ENCODE measurements at places on chromosomes 7 and 10.

DNA sequence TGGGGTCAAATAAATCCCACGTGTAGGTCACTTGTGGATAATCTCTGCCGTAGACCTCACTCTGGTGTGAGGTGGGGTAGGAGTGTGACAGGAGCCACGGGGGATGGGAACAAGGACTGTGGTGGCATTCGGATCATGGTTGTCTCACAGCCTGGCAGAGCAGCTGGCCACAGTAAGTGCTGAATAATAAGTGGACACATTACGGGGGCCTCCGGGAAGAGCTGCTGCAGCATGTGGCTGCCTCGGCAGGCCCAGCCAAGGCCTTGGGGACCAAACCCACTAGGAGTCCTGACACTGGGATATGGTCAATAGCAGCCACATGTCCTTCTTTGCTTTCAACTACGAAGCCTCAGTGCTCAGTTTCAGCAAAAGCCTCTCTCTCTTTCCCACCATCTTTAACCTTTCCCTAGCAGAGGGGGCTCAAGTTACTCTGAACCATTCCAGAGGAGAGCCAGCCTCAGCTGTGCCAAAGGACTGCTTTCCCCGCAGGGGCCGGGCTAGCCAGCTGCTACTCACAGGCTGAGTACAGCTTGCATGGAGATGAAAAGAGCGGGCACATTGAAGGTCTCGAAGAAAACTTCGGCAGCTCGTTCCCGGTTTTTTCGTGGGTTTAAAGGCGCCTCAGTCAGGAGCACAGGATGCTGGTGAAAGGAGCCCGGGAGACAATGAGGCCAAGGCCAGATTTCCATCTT is 17.3 kb downstream of the ACTR1A start:
- DNase-seq, result no peak

GRCh38 chr10:71191551-71192076 is 20.8 kb upstream of the UNC5B start:
- DNase-seq, result no peak

DNA sequence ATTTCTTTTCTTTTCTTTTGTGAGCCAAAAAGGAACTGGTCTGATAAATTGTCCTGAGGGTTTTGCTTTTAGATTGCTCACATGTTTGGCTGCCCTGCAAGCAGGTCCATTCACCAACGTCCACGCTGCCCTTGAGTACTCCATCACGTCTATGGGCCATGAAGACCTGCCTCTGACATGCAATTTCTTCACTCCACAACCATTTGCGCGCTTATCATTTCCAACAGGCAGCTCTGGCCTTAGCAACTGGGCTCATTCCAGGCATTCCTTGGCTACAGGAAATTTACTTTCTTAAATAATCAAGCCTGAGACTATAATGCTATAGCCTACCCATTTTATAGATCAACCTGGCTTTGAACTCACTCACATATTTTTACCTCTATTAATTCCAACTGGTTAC is 408.3 kb upstream of the C7orf33 start:
- no peak for DNase-seq

DNA sequence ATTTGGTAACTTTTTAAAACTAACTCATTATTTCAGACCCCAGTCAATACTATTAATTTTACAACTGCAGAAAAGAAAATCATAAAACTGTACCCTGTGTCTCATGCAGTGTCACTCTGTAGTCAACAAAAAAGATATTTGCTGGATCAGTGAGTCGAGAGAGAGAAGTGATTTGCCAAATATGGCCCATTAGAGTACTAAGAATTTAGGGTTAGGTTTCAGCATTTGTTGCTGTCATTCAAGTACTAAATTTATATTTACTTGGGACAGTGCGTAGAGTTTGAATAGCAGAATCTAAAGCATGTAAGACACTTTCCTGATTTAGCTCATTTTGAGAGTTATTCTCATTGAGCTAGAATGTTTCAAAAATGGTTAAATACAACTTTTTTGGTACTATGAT is 38.9 kb downstream of the CACNA2D1 start:
- no peak for DNase-seq

DNA sequence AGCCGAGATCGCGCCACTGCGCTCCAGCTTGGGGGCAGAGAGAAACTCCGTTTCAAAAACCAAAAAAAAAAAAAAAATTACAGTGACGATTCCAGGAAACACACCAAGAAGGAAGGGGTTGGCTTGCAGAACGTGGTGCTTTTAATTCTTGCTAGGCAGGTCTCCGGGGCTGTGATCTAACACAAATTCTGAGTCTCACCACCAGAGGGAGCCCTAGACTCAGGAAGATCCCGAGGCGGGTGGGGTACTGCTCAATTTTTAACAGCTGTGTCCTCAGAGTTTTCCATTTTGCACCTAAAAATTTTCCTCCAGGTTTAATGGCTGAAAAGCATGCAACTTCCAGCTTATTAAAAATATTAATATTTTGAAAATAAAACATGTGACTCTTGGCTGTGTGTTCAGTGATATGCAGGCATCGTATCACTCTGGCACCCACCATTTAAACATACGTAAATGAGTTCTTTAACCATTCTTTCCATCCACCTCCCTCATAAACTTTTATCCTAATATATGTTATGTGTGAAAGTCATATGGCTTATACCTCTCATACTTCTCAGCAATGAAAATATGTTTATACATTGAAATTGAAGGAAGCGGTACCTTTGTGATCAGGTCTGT is 26.5 kb upstream of the NUB1 start:
- DNase-seq, result peak; percentile 84

- DNase-seq, result no peak
Measured at GRCh38 chr10:129059977-129060376, 407.1 kb upstream of the MGMT start.

- DNase-seq, result no peak
Measured at GRCh38 chr10:49080071-49080470, 35.3 kb downstream of the VSTM4 start.

- DNase-seq, result no peak
Measured at GRCh38 chr10:102418622-102419268, at the start of gene PSD. PSD (minus strand) TSS chr10:102418785; CDS start chr10:102417038, 1,747 bp downstream.

- DNase-seq, result no peak
Measured at GRCh38 chr7:18202315-18203045, 174.8 kb upstream of the PRPS1L1 start.

DNA sequence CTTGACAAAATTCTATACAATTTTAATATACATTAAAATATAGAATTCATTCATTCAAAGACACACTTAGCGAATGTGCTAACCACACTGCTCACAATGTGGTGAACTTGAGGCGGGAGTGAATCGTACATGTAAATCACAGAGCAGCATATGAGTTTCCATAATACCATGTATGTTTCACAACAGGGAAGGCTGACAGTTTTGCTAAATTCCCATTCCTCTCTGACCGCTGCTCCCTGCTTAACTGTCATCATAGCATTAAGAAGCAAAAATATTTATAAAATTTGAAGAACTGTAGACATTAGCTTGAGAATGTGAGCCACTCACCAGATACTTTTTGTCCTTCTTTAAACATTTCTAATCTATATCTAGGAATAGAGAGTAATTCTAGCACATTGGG is 763.3 kb downstream of the MAGI2 start:
- no peak for DNase-seq

- DNase-seq, result no peak
Measured at GRCh38 chr7:36811807-36812206, 87.5 kb upstream of the AOAH start.

GRCh38 chr7:116652793-116653192 is 19.2 kb upstream of the MET start:
- DNase-seq, result no peak

DNA sequence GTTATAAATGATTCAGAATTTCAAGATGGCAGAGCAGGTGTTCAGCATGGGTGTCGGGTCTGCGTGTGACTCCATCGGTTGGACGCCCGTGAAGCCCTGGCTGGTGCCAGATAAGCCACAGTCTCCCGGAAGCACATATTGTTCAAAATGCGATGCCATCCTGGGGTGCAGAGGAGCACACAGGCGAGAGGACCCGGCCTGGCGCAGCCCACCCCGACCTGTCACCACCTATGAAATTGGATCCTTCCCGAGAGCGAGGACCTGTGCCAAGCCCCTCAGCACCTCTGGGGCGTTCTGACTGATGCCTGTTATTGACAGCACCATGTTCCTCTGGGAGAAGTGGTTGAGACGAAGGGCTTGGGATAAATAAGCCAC is 110.1 kb downstream of the ACTR3B start:
- DNase-seq, result no peak

DNA sequence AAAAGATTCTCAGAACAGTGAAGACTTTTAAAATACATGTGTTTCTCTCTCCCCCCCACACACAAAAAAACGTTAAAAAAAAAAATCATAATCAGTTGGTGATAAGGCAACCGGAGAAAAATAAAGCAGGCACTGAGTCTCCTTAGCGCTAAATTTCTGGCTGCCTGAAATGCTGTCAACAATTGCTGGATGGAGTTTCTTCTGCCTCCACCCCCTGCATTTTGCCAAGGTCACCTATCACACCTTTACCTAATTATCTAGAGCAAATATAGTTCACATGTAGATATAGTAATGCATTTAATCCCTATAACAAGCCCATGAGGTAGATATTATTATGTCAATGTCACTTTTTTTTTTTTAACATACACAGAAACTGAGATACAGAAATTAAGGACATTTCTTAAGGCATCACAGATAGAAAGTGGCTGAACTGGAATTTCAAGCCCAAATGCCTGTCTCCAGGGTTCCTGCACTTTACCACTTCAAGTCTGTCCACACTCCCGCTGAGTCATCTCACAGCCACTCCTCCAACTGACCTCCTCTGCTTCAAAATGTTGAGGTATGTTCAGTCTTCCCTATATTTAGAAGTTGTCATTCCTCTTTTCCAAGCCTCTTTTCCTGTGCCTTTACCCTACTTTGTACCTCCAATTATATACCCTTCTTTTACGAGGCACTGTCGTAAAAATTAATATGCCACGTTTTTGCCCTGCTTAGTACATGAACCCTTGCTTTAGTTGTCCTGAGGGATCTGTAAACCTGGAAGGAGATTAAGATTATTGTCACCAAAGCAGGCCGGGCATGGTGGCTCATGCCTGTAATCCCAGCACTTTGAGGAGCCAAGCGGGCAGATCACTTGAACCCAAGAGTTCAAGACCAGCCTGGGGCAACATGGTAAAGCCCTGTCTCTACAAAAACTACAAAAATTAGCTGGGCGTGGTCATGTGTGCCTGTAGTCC is 72.8 kb upstream of the MPP7 start:
- no peak for DNase-seq

GRCh38 chr7:99855236-99855635 is 21.6 kb downstream of the OR2AE1 start:
- DNase-seq, result no peak

DNA sequence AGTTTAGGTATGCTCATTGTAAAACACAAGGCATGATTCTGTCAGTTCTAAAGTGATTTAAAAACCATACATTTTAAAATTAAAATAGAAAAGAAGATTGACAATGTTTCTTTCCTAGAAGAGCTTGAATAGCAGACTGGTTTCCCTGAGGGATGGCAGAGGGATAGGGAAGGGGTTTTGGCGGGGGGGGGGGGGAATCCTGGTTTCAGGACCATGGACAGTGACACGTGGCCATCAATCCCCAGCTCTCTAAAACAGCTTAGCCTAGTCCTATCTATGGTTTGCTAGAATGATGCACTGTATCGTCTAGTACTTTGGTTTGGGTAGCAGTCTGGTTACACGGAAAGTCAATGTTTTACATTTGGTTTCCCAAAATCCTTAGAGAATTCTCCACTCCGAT is 88.7 kb downstream of the PHYHIPL start:
- no peak for DNase-seq

DNA sequence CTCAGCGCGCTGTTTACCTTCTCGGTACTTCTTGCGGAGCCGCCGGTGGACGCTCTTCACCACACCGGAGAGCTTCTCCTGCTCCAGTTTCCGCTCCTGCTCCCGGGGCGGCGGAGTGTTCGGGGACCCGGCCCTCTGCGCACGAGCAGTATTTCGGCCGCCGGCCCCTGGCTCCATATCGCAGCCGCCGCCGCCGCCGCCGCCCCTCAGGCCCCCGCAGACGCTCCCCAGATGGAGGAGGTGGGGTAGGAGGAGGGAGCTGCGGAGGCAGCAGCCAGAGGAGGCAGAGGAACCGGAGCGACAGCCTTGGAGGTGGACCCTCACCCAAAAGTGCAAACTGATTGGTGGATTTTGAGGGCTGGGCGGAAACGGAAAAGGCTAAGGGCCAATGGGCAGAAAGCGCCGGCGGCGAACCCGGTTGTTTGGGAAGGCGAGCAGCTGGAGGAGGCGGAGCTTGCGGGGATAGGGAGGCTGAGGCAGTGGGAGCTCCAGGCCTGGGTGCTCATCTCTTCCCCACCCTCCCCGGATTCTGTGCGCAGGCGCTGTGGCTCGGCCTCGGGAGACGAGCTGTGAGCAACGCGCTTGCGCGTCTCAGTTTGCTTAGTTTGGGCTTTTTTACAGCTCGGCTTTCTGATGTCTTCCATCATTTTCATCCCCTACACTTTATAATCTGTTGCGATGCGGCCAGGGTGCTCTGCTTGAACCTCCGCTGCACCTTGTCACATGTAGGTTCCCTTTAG is 146.9 kb downstream of the GPR85 start:
- DNase-seq, result peak; percentile 100

DNA sequence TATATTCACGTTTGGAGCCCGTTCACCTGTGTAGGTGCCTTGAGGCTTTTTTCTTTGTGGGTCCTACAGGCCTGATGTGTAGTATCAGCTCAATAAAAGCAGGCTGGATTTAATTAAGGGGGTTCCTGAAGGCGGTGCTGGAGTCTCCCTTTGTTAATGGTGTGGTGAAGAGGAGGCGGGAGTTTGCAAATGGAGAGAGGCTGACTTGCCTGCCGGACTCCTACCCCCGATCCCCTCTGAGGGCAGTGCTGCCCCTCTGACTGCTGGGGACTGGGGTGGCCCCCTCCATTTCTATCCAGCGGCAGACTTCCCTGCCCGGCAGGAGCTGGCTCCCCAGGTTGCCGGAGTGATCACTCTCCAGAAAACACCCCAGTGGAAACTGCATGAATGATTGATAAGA is 45.1 kb downstream of the ZMIZ1 start:
- DNase-seq, result no peak

- no peak for DNase-seq
Measured at GRCh38 chr7:85426487-85426960, 239.7 kb upstream of the SEMA3D start.

GRCh38 chr7:163298-163695 is 29.1 kb upstream of the FAM20C start:
- no peak for DNase-seq

DNA sequence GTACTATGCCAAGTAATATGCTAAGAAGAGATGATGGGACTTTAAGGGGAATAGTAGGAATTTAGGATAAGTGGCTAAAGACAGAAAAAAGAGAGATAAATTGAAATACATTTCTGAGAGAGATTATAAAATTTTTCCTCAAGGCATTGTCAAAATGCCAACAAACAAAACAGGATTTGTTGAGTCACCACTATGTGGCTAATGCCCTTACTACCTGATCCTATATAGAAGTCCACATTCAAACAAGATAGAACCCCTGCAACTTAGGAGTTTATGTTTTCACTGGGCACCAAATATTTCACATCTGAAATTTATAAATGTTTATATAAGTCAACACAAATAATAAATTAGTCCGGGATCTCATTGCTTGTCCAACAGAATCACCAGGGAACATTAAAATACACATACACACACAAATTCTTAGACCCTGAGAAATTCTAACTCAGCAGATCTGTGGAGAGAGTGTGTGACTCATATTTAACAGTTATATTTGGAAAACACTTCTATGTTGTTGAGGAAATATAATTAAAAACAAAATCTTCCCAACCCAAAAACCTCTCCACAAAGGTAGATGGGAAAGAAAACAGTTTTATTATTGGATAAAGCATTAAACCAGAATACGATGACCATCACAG is 154.3 kb downstream of the PPP1R3A start:
- no peak for DNase-seq

- no peak for DNase-seq
Measured at GRCh38 chr7:195830-196128, 3.4 kb downstream of the FAM20C start.

All from stimulated activated CD4-positive, alpha-beta T cell treated with anti-CD3 and anti-CD28 coated beads, Interleukin-4, amount 100 ng/mL, for 24 hours (primary cell).